ENCODE measurements at places on chromosomes 11 and 22.

DNA sequence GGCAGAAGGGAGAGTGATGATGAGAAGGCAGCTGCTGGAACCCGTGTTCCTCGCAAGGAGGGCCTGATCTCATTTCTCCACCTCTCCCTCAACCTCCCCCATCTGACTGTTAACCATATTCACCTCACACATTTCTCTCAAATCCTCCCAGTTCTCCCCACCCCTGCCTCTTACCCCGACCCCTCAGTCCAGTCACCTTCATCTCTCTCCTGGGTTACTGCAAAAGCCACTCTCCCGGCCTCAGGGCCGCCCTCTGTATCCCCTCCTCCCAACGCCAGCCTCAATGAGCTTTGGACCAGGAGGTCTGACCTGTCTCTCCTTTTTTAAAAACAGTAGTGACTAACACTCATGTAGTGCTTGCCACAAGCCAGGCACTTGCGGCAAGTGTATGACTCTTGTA is 29.5 kb upstream of the LMO1 start:
- no peak for DNase-seq

GRCh38 chr11:20109731-20110445 is 50.4 kb downstream of the DBX1 start:
- no peak for DNase-seq

DNA sequence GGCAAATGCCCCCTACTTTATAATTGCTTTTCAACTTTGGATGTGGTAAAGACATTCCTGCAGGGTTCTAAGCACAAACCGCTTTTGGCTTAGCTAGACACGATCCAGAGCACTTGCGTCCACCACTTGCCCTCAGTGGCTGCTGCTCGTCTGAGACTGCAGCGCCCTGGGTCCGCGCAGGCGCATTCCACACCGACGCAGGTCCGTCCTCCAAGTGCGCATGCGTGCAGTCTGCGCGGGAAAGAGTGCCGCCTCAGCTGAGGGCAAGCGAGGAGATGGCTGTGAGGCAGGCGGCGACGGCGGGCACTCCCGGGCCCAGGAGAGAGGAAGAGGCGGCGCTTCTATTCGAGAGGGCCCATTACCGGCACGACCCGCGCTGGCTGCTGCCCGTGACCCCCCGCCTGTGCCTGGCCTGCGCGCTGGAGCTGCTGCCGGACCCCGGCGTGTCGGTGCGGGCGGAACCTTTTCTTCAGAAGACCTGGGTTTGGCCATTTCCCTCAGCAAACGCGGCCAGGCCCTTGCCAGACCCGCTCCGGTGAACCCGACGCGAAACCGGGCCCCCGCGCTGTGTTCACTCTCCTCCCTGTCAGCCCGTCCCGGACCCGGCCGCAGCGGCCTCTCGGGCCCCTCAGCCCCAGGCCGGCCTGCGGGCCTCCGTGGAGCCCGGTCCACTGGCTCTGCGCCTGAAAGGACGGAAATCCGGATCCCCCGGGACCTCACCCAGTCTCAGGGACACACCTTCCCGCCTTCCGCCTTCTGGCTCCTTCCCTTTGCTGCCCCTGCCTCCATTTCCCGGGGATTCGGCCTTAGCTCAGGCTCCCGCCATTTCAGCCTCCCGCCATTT is at the start of gene MEI1:
TSS of gene MEI1 (plus strand) at position 240 of the 844 bp plus-strand sequence. CDS start at position 276, 36 bp downstream.
- DNase-seq: peak; percentile 71

- no peak for DNase-seq
Measured at GRCh38 chr11:77109236-77110019, 6.8 kb downstream of the OMP start.

DNA sequence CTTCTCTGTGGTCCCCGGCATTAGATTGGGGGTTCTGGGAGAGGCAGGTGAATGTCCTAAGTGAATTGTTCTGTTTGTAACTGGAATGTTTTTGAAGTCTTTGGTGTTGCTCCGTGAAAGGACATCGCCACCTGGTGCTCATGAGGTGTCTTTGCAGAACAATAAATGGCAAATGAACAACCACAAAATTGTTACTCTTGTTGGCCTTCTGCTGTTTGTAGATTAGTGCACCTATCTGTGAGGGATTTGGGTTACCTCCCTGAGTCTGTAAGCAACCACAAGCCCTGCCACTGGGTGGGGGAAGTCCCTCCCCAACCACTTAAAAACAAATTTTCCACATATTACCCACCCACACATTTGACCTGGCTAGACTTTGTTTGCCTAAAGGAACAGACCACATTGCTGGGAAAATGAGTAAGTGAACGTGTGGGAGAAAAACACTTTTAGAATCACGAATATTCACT is 4.7 kb downstream of the MPEG1 start:
- no peak for DNase-seq

- no peak for DNase-seq
Measured at GRCh38 chr11:86938900-86939880, 16.0 kb downstream of the FZD4 start.

All from dorsolateral prefrontal cortex (tissue), 122 donors.